GM12892 (cell line): ENCODE measurements at places on chromosomes 4 and X.

DNA sequence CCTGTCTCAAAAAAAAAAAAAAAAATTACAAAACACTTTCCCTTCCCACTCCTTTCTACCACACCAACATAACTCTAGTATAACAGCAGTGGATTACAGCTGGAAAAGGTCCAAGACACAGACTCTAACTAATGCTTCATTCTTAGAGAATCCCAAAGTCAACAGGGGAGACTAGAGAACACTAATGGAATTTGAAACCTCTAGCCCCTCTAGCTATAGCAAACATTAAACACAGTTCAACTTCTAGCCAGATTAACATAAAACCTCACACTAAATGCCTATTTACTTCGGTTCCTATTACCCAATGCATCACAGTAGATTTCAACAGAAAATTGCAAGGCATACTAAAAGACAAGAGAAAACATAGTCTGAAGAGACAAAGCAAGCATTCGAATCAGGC, 10.5 kb upstream of the DHX15 start:
- no peak for DNase-seq

DNA sequence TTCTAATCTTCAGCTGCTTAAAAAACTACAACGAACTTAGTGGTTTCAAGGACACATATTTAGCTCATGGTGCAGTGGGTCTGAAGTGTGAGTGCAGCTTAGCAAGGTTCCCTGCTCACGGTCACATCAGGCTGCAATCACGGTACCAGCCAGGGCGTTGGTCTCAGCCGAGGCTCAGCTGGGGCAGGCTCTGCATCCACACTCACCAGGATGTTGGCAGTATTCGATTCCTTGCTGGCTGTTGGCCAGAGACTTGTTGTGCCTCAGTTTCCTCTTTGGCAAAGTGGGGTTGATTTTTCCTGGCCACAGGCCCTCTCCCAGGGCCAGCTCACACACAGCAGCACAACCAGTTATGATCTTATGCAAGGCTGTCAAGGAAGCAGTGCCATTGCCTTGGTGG, 61.8 kb downstream of the TRMT44 start:
- DNase-seq = no peak

DNA sequence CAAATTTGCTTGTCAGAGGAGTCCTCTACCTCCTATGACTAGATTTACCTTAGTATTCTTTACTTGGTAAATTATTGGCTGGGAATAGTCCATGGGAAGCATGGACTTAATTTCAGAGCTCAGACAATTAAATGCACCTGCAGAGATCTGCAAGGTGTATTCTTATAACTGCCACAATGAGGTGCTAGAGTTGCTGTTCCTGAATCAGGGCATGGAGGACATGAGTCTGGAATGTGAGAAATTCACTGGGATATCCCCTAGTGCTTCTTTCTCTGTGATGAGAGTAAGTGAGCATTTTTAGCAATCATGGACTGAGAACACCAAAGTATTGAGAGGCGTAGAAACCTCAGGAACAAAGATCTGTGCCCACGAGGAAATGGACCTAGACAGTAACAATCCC, 32.9 kb upstream of the GRID2 start:
- DNase-seq = no peak

GRCh38 chrX:117977526-117977925, 139.1 kb downstream of the KLHL13 start:
- DNase-seq = no peak

DNA sequence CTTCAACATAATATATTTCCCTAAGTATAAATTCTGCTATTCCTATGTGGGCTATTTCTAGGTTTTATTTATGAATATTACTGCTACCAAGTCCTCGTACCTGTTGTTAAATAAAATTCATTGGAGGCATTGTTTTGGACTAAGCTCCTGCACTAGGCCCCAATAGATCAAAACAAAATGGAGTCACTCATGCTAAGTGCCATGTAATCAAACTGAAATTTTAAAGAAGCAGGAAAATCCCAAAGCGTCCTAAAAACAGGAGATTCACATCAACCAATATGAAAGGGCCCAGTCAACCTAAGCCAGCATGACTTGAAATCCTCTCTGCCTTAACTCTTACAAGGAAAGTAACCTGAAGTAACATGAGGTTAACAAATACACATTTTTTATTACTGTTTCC, 743.2 kb downstream of the TRAM1L1 start:
- no peak for DNase-seq

DNA sequence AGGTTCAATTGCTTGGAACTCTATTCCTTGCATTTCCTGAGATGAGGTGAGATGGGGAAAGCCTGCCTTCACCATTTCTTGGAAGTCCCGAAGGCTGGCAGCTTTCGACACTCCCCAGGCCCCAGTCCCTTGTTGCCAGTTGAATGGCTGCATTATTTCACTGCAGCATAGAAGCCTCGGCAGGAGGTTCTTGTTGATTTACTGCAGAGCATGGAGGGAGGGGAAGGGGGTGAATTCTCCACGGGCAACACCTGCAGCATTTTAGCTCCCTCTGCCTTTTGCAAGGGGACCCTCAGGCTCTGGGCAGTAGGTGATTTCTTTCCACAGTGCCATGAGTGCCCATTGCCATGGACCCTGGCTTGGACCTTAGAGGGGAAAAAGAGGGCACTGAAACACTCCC, 10.7 kb upstream of the BCLAF3 start:
- DNase-seq = no peak

DNA sequence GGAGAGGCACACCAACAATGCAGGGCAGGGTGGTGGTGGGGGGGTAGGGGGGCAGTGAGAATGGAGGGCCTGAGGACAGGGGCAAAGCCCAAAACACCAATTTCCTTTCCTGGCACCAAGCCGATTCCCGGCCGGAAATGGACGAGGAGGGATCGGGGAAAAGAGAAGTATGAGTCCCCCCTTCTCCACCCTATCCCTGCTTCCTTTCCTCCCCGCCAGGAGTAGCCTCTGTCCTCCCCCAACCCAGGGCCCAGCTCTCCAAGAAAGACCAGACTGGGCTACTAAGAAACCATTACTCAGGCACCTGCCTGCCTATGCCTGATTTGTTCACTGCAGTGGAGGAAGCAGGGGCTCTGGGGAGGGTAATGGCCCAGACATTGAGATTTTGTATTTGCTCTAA, 402 bp downstream of the CCDC120 start:
- no peak for DNase-seq

DNA sequence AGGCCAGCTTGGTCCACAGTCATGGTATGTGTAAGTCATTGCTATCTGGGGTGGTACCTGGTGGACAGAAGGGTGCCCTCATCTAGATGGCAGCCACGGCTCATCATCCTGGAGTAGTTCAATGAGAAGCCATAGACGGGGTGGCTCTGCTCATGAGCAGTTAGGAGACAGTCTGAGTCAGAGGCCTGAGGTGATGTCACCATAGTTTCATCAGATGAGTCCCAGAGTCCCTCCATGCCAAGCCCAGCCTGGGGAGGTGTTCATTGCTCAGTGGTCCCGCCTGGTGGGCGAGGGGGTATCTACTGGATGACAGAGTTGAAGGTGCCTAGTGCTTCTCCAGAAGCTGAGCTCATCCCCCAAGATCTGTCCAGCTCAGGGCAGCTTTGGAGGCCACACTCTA, 49.8 kb downstream of the DLG3 start:
- no peak for DNase-seq

DNA sequence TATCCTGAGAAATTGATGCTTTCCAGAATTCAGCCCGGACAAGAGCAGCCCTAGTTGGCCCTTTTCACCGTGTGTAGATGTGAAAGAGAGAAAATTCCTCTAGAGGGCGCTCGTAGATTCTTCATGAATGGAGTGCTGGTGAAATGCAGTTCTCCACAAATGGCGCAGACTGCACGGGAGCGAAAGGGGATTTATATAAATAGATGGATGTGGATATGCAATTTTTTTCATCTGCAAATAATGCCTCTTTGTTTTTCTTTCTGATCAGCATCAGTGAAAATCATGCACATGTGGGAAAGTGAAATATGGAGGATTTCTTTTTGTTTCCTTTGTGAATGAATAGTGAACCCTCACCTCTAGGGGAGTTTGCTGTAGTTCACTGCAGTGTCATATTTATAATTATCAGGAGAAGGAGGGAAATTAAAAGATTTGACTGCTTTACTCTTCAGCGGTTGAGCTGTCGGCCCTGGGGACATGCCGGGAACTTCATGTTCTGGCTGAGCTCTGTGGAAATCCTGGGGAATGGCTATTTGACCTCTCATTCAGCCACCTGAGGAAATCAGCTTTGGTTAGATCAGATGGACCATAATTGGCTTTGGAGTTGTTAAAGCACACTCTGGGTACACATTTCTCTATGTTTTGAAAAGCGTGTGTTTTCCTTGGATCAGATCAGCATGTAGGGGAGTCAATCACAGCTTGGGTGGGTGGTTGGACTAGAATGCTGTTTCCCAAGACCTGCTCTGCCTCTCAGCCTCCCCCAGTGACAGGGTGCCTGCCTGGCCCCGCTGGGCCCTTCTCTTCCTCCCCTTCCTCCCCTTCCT, 115.0 kb upstream of the SHISA3 start:
- peak; percentile 48 for DNase-seq

DNA sequence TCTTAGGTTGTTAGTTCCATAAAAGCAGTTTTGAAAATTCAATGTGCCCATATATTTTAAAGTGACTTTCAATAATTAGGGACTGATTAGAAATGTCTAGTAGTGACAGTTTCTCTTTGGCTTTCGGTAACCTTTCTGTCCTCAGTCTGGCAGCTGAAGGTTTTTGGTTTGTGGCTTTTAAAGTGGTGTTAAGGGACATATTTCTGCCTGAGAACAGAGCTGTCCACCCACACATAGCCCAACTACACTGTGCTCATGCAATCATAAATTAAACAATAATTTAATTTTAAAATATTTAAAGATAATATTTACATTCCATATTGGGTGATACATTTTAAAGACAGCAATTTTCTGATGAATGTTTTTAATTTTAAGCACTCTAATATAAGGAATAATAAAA, 335.0 kb upstream of the TENM3 start:
- DNase-seq = no peak

GRCh38 chr4:136643416-136643815, 888.9 kb downstream of the PCDH18 start:
- no peak for DNase-seq
